Right hindlimb (tissue), 1 donor: ENCODE measurements at places on chromosomes 6 and 20.

DNA sequence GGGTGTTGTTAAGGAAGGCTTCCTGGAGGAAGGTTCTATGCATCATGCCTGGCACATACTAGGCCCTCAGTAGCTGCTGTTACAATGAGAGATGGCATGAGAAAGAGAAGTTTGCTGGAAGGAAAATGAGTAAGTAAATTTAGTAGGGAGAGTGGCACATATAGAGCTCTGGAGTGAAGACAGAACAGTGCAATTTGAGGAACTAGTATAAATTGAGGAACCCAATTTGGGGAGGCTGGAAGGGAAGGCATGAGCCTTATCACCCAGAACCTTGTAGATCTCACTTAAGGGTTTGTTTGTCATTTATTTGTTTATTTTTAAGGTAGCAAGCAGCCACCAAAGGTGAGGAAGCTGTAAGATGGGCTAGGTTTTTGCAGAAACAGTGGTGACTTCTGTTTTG lies 87.1 kb upstream of the SCGN start:
- DNase-seq: no peak

DNA sequence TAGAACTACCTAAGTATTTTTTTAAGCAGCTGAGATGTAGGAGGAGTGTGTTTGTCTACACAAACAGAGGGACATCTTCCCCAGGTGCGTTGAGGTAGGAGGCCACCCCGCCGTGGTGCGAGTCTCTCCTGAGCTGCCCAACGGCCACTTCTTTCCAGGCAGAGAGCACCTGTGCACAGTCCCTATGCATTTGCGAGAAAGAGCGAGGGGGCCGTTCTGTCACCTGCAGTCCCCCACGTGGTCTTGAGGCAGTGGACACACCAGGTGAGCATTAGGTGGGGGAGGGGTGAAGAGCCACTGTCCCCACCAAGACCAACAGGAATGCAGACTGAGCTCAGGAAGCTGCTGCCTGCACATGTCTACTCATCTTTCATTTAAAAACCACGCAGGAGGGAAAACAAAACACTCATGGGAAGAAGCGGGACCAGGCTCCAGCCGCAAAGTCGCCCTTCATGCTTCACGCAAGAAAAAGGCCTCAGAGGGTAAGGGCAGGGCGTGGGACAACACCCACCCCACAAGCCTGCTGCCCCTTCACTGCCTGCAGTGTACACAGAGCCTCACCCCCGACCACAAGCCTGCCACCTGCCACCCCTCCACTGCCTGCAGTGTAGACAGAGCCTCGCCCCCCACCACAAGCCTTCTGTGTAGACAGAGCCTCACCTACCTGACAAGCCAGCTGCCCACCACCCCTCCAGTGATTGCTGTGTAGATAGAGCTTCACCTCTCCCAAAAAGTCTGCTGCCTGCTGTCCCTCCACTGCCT lies 142.0 kb downstream of the DLL1 start:
- DNase-seq: no peak

GRCh38 chr6:42708096-42708495 lies 14.3 kb downstream of the PRPH2 start:
- no peak for DNase-seq

- DNase-seq: no peak
Measured at GRCh38 chr6:132482581-132482980, 30.3 kb downstream of the STX7 start.

DNA sequence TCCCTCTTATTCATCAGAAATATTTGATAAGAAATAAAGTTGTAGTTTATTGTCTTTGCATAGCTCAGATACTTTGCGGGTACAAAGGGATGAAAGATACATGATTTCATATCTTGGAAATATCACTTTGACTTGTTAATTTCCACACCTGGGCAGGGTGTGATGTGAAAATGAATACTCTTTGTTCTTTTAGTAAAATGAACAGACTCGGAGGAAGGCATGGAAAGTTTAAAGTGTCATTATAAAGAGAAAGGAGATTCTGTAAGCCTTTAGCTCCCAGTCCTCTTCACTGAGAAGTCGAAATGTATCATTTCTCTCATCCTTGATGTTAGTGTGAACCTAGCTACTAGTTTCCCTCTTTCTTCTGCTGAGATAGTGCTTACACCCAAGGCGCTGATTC lies 36.7 kb upstream of the AKIRIN2 start:
- no peak for DNase-seq

GRCh38 chr6:75268121-75268987 lies 16.2 kb downstream of the TMEM30A start:
- no peak for DNase-seq
